Fibroblast of skin of left quadriceps (primary cell): ENCODE measurements at places on chromosomes 2 and 18.

- DNase-seq: peak; percentile 5
Measured at GRCh38 chr18:35497027-35497369, 762 bp downstream of the INO80C start.

- no peak for DNase-seq
Measured at GRCh38 chr2:195162918-195163317, 494.1 kb upstream of the SLC39A10 start.

GRCh38 chr2:185687967-185688366 is 50.6 kb upstream of the FSIP2 start:
- DNase-seq: no peak

- no peak for DNase-seq
Measured at GRCh38 chr2:229027353-229028105, 243.6 kb downstream of the PID1 start.

DNA sequence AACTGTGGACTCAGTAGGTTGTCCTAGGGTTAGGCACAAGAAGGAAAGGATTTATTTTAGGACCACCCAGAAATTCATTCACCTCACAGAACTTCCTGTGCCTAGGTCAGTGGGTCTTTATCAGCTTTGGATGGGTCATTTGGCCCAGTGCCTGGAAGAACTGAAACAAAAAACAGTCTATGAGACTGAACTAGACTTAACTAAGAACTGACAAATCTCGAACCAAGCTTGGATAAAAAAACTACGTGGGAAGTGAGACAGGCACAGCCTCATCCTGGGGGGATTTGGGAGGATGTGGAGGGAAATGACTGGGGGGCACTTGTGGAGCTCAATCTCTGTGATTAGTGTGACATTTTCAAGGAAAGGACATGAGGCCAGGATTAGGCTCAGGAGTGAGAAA is 2.3 kb upstream of the OST4 start:
- DNase-seq: no peak

DNA sequence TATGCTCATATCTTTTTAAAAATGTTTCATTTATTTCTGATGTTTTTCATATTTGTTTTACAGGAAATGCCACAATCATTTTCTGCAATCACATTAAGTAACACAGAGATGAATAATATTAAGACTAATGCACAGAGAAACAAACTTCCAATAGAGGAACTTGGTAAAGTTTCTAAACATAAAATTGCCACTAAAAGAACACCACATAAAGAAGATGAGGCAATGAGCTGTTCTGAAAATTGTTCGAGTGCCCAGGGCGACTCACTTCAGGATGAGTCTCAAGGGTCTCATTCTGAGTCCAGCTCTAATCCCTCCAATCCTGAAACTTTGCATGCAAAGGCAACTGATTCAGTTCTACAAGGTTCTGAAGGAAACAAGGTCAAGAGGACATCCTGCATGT is 70.4 kb downstream of the APLF start:
- peak; percentile 39 for DNase-seq

GRCh38 chr2:142041105-142041504 is 89.7 kb downstream of the LRP1B start:
- no peak for DNase-seq

DNA sequence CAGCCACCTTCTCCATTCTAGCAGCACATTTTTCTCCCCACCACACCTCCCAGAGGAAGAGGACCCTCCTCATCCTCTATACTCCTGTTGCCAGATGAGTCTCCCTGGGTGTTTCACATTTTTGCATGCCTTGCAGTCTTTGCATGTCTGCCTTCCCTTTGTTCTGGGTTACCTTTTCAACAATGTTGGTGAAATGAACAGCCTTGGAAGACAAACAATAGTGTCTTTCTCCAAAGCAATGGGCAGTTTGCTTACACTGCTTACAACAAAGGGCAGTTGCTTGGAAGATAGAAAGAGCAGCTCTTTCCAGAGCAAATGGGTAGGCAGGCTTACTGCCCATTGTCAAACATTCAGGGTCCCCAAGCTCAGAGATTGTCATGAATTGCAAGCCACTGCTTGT is 14.5 kb upstream of the SEH1L start:
- DNase-seq: no peak

DNA sequence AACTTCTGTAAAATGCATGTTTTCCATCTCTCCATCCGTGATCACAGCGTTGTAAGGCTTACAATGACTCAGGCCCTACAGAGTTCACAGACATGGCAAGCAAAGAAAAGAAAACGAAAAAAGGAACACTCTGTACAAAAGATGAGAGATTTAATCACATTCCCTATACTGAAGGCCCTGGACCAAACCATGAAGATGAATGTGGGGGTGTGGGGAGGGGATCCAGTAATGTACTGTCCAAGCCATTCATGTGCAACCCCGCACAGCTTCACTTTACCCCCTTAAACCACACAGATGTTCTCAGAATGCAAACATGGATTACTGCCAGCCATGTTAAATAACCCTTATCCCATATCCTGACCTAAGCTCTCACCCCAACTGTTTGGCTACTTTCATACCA is 391.1 kb downstream of the NCKAP5 start:
- no peak for DNase-seq

DNA sequence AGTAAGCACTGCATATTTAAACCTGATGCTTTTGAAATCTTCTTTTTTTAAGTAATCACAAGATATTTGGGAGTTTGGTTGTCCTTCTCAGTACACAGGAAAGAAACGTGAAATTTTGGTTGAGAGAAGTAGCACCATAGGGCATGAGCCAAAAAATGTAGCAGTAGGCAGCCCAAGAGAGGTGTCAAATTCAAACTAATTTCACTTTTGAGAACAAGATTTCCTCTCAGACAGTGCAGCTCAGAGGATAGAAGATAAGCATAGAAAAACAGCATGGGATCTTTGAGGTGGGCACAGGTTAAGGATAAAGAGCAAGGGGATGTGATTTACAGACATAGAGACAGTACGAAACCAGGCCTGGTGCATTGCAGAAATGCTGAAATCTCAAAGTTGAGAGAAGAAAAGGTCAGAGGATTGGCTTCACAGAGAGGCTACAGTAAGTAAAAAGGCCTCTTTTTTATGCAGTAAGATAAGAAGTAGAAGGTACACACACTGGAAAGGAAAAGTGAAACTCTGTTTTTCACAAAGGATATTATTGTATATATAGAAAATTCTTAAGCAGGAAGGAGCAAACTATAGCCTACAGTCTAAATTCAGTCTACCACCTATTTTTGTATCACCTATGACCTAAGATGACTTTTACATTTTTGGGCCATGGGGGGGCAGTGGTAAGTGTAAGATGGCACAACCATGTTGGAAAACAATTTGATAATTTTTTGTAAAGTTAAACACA is 89.8 kb downstream of the PKP4 start:
- no peak for DNase-seq

DNA sequence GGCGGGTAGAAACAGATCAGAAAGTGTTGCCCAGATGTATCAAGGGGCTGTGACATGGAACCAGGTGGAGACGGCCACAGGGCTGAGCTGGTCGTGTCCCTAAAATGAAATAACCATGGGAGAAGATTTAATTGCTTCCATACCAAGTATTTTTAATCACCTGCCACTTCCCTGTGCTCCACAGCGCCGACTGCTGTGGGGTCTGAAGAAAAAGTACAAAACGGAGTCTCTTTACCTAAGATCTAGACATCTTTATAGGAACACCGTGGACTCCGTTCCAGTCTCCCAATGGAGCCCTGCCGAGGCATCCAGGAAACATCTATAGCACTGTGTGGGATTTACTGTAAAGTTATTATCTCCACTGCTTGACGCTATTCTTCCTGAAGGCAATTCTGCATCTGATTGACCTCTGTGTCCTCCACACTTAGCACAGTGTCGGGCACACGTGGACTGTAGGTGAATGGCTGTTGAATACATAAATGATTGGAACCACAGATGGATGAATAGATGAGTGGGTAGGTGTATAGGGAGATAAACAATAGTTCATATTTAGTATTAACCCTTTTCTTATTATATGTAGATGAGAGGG is 21.6 kb upstream of the GYPC start:
- DNase-seq: no peak

DNA sequence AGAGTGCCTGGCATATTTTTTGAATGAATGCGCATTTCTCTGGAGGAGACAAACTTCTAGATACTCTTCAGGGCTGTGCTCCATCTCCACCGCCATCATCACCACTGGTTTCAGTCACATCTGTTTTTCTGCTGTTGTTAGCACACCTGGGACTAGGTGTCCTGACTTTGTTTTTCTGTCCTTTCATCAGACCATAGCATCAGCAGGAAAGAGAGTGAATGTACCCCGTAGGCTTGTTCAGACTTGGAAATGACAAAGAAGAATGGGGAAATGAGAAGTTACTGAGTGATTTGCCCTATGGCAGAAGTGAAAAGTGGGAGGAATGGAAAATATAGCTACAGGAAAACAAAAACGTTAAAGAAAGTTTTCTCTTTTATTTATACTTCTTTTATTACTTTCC is 965.2 kb upstream of the FANCL start:
- no peak for DNase-seq

GRCh38 chr2:209788925-209789324 is 17.3 kb downstream of the UNC80 start:
- DNase-seq: no peak

DNA sequence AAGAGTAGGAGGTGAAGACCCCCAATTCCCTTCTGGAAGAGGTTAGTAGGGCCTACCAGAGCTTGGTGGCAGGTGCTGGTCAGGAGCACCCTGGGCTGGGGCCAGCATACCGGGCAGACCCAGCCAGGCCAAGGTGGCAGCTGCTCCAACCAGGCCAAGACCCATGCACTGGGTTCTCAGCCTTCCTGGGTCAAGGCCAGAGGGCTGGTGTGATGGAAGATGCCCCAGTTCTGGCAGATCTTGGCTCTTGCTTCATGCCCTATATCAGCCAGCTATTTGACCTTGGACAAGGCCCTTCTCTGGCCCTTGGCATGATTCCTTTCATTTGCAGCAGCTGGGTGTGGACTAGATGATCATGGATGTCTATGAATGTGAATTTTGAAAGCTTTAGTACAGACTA is 57.7 kb downstream of the PRKCE start:
- DNase-seq: no peak

GRCh38 chr2:48113767-48114166 is 207.5 kb upstream of the FBXO11 start:
- DNase-seq: no peak

DNA sequence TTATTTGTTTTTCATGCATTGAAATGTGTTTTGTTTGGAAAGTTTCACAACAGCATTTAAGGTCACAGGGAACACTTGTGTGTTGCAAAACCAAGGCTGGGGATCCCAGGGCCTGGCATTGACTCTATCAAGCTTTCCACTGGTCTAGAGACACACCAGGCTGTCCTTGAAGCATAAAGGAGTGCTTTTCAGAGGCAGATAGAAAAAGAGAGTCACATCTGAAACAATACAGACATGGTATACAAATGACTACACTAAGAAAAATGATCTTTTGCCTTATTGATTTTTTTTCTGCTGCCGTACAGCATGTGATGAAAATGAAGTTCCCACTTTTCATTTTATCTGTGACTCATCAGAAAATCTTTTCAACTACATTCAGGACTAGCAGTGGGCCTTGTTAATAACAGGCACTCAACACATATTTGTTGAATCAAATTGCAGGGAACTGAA is 61.9 kb upstream of the ZCCHC2 start:
- no peak for DNase-seq

DNA sequence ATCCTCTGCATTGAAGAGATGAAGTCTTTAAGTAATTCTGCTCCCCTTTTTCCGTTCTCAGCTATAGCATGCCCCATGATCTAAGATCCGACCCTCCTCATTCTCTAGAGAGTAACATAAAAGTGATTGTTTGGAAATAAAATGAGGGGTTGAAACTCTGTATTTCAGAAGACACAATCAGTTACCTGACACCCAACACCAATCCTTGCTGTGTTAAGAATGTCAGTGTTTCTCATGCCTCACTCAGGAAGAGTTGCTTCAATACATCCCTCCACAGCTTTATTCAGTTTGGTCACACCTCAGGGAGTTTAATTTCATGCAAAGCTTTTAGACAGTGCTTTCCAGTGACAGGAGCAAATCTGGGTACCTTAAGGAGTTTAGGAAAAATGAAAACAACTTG is 49.9 kb upstream of the RBBP8 start:
- no peak for DNase-seq

DNA sequence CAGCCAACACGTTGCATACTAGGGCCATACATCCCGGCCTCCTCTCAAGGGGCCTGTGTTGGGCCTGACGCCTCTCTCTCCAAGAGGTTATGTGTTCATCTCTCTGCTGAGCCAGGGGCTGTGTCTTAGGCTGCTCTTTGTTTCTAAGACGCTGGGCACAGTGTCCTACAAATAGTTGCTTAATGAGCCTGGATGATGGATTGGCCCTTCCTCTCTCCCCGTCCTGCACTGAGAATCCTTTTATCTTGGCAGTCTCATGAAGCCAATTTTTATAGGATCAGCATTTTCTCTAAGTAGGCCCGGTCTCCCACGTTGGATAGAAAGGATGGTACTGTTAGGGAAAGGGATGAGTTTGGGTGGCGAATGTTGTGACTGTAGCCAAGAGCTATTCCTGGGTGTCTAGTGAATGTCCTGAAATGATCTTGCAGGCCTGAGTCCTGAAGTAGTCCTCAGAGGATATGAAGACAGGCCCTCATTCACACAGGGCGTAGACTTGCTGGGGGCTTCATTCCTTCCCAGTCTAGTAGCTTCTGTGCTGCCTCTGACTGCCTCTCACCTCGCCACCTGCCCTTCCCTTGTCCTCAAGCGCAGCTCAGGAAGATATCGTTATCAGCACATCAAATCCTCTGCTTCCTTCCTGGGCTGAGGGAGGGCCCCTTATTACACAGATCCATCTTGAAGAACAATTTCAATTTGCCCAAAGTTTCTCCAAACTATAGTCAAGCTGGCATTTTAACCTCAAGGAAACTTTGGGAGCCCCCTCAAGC is 8.8 kb downstream of the LBH start:
- DNase-seq: no peak

DNA sequence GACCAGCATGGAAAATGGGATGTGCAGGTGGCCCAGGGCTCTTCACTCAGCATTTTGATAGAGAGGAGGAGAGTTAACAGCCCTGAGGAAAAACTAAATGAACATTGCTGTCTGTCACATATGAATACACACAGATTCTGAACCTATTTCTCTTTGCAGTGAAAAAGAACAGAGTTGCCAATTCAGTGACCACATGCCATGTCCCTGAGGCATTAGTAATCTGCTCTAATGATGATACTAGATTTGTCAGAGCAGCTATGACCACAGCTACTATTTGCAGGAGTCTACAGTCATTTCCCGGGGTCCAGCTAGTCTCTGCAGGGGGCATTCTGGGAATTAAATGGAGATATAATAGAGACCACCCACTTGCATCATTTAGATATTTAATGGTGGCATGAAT is 267.6 kb downstream of the TMX3 start:
- no peak for DNase-seq

DNA sequence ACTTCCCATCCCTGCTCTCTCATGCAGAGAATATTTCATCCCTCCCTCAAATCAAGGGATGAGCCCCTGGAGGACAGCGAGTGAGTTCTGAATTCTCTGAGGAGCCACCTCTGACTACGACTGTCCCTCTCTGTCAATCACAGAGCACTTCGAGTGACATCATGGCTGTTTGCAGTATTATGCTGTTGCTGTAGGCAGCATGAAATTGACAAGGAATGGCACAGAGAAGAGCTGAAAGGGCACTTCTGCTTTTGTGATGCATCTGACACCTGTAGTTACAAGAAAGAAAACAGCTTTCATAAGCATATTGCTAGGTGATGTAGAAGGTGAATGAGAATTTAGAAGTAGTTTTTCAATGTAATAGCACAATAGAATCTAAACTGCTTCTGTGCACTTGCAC is 166.9 kb downstream of the ARHGAP15 start:
- DNase-seq: no peak

GRCh38 chr2:235709969-235710879 is 216.4 kb downstream of the AGAP1 start:
- no peak for DNase-seq
